ENCODE measurements at places on chromosomes 6 and 20.
A peak's percentile ranks its signal among the peaks of the same experiment; 100 is the strongest.

DNA sequence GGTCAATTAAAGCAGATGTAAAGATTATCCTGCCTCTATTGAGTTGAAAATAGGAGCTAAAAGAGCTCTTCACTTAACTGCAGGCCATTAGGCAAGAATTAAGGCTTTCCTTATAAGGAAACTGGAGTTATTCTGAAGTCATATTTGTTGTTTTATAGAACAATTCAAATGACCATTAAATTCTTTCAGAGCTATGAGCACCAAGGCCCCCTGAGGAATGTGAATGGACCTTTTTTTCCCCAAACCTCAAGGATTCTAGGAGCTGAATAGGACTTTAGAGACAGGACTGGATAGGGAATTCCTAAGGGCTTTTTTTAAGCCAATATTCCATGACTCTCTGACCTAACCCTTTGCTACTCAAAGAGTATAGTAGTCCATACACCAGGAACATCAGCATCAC, 565.7 kb upstream of the BTBD3 start:
- no peak for DNase-seq

- peak; percentile 85 for DNase-seq
Measured at GRCh38 chr6:33207552-33208090, 679 bp upstream of the RING1 start.

DNA sequence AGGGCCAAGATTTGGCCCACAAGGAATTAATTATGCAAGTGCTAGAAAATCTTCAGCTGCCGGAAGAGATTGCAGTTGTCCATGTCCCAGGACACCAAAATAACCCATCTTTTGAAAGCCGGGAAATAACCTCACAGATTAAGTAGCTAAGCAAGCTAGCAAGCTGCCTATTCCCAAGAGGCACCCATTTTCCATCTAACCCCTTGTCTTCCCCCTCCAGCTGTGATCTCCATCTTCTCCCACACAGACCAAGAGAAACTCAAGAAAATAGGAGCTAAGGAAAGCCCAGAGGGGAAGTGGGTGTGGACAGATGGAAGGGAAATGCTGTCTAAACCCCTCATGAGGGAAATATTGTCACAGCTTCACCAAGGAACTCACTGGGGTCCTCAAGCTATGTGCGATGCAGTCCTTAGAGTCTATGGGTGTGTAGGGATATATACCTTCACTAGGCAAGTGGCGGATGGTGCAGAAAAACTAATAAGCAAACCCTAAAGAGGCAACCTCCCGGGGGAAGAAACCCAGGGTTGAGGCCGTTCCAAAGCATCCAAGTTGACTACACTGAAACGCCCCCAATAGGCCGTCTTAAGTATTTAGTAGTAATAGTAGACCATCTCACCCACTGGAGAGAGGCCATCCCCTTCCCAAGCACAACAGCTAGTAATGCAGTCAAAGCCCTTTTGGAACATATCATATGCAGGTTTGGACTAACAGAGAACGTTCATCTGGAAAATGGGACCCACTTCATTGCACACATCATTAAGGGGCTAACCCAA, 64.3 kb upstream of the PRSS16 start:
- DNase-seq, result no peak

GRCh38 chr6:162467679-162468078, 259.9 kb downstream of the PRKN start:
- no peak for DNase-seq

DNA sequence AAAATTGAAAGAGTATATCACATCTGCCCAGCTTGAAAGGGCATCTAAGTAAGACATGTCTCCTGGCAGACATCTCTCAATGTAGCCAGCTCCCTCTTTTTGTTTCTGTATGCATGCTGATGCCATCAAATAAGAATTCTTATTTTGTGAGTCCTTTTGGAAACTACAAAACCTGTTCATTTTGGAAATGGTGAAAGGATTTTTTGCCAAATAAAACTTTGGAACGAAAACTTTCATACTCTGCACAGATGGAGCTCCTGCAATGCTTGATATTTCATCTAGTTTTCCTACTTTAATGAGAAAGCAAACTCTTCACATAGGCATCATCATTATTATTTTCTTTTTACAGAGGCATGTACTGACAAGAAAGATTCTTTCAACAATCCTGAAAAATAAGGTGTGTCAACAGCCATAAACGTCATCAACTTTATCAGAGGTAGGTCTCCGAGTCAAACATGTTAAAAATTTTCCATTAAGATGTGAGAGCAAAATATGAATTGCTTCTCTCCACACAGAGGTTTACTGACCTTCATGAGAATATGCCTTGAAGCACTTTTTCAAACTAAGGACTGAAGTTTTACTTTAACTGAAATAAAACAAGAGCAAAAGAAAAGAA, 26.2 kb upstream of the CMTR1 start:
- DNase-seq, result no peak

GRCh38 chr20:50735813-50736212, 4.4 kb downstream of the PARD6B start:
- DNase-seq, result no peak

DNA sequence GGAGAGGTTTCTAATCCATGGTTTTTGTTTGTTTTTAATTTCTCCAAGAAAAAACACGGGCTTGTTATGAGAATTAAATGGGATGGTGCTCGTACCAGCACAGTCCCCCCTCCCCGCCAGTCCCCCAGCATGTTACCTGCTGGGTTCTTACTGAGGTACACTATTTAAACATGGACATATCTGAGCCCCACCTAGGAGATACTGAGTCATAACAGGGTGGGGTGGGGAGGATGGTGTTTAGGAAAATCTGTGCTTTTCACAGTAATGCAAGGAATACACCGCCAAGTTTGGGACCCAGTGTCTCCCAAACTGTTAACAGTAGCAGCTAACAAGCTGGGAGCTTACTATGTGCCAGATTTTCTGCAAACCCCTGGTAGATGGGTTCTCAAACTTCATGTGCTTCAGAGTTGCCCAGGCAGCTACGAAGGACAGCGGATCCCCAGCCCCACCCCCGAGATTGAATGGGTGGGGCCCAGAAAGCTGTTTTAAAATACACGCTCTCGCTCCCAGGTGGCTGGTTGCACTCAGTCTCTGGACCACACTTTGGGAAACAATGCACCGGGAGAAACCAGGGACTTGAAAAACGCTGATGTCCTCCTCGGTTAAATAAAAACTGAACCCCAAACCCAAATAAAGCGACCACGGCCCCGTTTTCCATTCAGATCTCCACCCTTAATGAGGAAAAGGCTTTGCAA, 995 bp downstream of the ZFP64 start:
- DNase-seq, result no peak

DNA sequence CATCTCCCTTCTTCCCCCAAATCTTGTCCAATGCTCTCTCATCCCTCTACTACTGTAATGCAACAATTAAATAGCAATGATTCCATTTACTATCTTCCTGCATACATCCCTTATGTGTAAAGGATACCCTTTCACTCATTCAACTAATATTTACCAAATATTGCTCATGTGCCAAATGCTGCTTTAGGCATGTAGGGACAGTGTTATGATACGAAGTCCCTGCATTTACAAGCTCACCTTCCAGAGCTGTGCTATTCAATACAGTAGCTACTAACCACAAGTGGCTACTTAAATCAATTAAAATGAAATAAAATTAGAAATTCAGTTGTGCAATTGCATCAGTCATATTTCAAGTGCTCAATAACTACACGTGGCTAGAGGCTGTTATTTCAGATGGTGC, 41.1 kb downstream of the GMDS start:
- no peak for DNase-seq

GRCh38 chr20:36017048-36017951, 48.9 kb downstream of the CNBD2 start:
- peak; percentile 16 for DNase-seq

GRCh38 chr6:82025271-82025670, 222.3 kb downstream of the IBTK start:
- DNase-seq, result no peak

GRCh38 chr6:78867020-78867369, 356 bp upstream of the IRAK1BP1 start:
- DNase-seq, result no peak

DNA sequence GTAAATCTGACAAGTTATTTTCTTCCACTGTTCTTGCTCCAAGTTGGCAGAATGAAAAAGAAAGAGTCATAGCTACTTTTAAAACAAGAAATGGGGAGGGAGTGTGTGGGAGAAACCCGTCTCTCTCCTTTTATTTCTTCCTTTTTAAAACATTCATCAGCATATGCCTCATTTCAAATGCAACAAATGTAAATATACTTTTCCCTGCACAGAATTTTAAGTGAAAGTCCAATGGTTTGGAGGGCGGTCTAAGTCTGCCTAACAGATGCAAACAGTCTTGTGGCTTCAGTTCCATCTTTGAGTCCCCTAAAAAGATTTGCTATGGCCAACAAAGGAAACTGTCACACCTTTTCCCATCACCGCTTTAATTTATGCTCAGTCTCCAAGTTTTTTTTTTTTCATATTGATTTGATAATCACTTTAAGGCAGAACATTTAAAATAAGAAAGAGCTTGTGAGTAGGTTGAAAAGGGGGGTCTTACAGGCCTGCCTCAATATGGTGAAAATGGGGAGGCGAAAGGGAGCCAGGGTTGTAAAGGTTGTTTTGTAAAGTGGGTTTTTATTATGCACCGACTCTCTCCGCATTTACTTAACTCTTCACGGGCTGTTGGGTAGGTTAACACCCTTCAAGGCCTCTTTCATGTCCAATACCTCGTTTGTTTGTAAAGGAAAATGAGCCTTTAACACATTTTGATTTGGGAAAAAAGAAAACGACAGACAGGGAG, 4.6 kb downstream of the TFAP2D start:
- no peak for DNase-seq

- DNase-seq, result no peak
Measured at GRCh38 chr6:158031381-158032353, 50.0 kb downstream of the SYNJ2 start.

- no peak for DNase-seq
Measured at GRCh38 chr20:48034751-48035150, 249.5 kb upstream of the SULF2 start.

DNA sequence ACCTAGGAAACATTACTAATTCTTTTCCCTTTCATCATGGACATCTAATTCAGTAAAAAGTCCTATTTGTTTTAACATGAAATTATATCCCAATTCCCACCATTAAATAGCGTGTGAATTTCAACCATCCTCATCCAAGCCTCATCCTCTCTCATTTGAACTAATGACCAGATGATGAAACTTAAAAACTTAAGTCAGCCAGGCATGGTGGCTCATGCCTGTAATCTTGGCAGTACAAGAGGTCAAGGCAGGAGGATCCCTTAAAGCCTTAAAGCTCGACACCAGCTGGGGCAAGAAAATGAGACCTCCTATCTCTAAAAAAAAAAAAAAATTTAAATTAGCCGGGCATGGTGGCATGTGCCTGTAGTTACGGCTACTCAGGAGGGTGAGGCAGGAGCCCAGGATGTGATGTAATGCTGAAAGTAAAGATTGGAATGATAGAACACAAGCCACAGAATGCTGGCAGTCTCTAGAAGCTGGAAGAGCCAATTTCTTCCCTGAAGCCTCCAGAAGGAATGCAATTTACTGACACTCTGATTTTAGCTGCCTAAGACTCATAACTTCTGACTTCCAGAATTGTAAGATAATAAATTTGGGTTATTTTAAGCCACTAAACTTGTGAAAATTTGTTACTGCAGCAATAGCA, 27.1 kb upstream of the HAO1 start:
- no peak for DNase-seq

GRCh38 chr6:7106215-7106751, 1.5 kb upstream of the RREB1 start:
- no peak for DNase-seq

GRCh38 chr6:155378276-155378675, 64.0 kb upstream of the TFB1M start:
- DNase-seq, result no peak

GRCh38 chr20:37243076-37243936, 18.3 kb downstream of the GHRH start:
- DNase-seq, result no peak

GRCh38 chr6:146850238-146850896, 251.6 kb downstream of the ADGB start:
- DNase-seq, result no peak

DNA sequence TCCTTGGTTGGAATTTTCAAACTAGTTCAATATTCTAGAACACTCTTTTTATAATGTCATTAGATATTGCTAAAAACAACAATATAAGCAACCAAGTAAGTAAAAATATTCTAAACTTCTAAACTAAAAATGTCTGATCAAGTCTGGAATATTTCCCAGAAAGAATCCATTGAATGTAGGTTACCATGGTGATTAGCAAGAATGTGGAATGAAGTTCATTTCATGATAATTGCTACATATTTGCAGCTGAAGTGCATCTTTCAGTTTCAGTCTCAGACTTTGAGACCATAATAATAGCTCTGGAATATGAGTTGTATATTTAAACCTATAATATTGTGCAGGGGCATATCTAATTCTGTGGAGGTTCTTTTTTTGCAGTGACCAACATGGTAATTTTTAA, 61.0 kb upstream of the NKAIN2 start:
- DNase-seq, result no peak

DNA sequence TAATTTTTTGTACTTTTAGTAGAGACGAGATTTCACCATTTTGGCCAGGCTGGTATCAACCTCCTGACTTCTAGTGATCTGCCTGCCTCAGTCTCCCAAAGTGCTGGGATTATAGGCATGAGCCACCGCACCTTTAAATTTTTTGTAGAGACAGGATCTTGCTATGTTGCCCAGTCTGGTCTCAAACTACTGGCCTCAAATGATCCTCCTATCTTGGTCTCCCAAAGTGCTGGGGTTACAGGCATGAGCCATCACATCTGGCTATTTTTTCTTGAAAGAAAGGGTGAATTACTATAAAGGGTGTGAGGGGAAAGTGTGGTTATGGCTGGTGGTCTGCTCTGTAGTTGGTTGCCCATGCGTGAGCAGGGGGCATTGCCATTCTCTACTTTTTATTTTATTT, 1.6 kb downstream of the LY6G6F start:
- no peak for DNase-seq

DNA sequence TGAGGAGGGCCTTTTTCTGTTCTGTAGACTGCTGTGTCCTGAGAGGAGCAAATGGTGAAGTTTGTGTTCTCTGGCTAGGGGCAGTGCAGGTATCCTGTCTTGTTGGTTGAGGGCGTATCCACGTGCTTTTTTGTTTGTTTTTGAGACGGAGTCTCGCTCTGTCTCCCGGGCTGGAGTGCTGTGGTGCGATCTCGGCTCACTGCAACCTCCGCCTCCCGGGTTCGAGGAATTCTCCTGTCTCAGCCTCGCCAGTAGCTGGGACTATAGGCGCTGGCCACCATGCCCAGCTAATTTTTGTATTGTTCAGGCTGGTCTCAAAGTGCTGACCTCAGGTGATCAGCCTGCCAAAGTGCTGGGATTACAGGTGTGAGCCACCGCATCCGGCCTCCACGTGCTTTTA, 10.8 kb upstream of the PXDC1 start:
- DNase-seq, result no peak

DNA sequence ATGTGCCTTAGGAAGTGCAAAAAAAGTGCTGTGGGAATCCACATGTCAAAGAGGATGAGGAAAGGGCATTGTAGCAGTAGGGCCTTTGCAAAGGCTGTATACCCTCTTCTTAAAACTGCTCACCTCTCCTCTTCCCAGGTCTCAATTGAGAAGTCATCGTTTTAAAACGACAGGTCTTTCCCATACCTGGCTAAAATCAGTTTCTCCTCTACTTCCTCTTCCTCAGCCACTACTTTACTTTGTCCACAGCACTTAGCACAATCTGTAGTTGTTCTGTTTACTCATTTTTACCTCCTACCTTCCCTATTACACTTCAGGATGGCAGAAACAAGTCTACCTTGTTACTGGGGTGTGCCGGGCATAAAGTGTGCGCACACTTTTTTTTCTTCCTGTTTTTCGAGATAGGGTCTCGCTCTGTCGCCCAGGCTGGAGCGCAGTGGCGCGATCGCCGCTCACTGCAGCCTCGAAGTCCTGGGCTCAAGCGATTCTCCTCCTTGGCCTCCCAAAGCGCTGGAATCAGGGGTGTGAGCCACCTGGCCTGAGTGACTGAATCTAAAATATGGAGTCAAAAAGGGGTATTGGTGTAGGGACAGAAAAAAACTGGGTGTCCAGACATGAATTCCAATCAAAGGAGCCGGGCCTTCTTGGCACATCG, 9.8 kb upstream of the ELOVL5 start:
- DNase-seq, result peak; percentile 87

All from spleen (tissue), 13 donors.